ENCODE measurements at places on chromosomes 6 and 20.

DNA sequence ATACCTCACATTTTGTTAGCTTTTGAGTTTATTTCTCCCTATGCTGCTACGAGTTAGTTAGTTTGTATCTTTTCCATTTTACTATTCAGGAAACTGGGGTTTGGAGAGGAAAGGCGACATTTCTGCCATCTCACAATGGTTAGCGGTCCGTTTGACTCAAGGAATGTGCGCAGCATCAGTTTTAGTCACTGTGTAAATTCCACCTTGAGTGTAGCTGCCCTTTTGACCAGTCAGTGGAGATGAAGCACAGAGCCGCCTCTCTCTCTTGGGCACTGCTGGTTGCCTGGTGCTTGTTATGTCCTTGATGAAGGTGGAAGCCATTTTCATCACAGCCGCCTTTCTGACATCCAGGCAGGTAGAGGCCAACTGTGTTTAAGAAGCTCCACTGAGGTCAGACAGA lies 185.5 kb downstream of the SCP2D1 start:
- DNase-seq: no peak

DNA sequence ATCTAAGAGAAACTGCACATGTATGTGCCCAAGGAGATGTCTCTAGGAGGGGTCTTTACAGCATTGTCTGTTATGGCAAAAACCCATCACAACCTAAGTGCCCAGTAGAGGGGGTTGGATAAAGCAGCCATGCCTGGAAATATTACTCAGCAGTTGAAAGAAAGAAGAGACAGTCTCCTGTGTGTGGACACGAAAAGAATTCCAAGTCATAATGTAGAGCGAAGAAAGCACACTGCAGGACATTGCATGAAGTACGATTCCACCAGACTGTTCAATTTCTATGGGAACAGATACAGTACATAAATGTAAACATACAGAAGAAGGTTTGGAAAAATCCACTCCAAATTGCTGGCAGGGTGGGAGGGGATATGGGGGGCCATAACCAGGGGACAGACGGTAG lies 7.3 kb upstream of the TGM2 start:
- DNase-seq: no peak

DNA sequence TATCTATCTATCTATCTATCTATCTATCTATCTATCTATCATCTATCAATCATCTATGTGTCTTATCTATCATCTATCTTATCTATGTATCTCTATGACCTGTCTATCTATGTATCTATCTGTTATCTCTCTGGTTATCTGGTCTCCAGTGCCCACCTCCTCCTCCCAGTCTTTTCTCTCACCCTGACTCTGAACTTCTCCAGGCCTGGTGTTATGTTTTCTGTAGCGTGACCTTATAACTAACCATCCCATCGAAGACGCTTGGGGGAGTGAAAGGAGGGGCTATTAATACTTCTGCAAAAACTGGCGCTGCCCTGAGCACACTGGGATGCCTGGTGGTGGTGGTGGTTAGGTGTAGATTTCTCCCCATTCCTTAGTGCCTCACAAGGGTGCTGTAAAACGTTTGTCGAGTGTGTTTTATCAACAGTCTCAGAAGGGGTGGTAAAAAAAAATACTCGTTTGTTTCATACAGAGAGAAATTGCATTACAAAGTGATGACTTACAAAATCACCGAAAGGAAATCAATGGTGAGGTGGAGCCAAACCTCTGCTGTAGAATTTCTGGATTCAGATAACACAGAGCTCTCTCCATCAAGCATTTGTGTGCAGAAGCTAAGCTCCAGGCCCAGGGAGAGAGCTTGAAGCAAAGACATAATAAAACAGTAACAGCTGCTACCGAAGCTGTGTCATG lies 156.2 kb downstream of the BCAS1 start:
- DNase-seq: no peak

DNA sequence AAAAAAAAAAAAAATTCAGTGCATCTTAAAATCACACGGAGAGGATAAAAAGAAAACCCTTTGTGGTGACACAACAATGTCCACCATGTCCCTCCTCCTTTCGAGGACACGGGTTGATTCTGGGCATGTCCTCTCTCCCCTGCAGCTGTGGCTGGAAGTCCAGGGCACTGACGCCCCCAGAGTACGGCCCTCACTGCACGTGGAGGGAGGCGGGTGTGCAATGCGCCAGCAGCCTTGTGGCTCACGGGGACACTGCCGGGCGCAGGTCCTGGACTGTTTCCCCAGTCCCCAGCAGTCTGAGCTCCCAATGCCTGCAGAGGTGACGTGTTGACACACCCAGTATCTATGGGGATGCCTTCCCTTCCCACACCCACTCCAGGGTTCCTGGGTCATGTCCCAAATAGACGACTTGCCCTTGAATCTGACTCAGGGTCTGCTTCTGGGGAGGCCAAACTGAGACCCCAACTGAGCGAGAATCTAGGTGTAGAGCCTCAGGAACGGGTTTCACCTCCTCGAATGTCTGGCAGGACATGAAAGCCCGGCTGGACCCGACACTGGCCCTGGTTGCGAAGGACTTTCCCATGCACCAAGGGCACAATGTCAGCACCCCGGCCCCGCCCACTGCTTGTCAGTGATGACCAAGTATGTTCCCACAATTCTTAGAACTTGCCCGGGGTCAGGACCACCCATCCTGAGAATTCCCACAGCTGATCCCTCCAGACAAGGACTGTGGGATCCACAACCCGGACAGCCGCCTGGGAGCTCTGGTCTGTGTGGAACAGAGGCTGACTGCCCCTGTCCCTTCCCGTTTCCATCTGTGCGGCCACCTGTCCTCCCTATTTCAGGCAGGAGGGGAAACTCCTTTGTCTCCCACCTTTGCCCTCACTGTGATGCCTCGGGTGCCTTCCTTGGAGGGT lies 425.1 kb upstream of the SULF2 start:
- no peak for DNase-seq

DNA sequence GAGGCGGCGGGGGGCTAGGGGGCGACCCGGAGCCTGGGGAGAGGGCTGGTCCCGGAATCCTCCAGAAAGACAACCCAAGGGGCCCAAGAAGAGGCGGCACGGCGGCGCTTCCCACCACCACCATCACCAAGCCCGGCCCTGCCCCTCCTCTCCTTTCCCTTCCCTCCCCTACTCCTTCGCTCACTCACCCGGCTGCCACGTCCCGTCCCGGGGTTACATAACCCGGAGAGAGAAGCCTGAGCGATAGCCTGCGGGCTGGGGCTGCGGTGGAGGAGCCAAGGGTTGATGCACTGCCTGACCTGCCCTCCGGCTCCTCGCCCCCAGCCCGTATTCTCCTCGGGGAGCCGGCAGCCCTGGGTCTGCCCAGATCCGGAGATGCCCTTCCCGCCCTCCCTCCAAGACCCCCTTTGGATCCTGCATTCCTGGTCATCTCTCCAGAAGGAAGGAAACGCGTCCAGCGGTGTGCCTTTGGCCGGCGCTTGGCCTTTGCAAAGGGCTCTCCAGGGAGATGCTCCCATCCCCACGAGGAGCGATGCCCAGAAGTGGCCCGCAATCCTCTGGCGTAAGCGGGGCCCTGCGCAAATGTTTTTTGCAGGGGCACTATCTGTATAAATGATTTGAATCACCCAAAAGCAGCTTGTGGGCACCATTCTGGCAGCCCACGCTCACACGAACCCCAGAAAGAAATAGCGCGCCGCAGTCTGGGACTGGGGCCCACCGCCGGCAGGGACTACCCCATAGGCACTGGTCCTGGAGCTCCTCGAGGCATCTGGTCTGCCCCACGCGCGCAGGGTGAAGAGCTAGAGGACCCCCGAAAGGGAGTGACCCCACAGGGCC lies 4.6 kb upstream of the CPXM1 start:
- DNase-seq: no peak

DNA sequence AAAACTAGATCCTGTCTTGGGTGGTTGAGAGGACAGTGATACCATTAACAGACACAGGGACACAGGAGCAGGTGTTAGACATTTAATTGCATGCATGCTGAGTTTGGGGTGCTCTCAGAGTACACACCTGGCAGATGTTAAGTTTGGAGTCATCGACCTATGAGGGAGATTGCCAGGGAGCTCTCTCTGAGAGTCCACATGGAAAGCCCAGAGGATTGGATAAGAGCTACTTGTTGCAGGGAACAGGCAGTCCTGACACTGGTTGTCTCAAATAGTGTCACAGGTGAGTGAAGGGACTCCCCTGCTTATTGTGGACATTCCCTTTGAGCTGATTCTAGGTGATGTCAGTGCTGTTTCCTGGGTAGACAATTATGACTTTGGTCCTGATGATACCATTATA lies 3.1 kb downstream of the ATRN start:
- no peak for DNase-seq

GRCh38 chr20:43863821-43864544 lies 50.7 kb upstream of the TOX2 start:
- no peak for DNase-seq

- DNase-seq: no peak
These were observed 218.3 kb downstream of the PREX1 start for GRCh38 chr20:48609491-48609978.

- DNase-seq: no peak
These were observed 92.6 kb upstream of the PREP start for GRCh38 chr6:105495515-105495914.

DNA sequence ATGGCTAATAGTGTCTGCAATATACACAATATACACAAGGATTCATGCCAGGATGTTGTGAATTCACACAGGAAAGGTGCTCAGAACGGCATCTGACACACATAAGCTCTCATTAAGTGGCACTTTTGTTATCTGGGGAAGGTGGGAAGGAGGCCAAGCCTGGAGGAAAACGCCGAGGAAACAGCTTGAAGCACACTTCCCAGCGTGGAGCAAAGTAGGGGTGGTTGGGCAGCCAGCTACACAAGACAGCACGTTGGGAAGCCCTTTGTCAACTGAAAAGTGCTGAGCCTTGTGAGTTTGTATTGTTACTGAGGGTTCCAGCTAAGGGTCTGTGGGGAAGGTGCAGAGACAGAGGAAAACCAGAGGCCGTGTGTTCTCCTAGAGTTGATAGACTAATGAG lies 181.0 kb downstream of the ZMYND8 start:
- no peak for DNase-seq

Measured in CD4-positive, alpha-beta T cell treated with Interleukin-15 for 1 hour (primary cell).